NCI-H1048 (cell line): ENCODE measurements at places on chromosomes 5 and 9.

DNA sequence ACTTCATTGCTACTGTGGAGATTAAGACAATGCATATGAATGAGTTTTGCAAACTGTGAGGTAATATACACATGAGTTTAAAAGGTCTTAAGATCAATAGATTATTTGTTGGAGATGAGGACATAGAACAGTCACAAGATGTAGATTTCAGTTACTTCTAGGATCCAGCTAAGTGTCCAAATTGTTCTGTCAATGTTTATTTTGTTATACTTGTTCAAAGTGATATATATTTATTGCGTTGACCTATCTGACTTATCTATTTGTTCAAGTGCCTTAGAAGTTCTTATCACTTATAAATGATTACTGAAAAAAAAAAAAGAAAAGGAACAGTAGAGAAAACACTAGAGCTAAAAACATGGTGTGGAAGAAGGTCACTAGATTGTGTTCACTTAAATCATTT is 75.6 kb upstream of the GRIN3A start:
- DNase-seq, result no peak

DNA sequence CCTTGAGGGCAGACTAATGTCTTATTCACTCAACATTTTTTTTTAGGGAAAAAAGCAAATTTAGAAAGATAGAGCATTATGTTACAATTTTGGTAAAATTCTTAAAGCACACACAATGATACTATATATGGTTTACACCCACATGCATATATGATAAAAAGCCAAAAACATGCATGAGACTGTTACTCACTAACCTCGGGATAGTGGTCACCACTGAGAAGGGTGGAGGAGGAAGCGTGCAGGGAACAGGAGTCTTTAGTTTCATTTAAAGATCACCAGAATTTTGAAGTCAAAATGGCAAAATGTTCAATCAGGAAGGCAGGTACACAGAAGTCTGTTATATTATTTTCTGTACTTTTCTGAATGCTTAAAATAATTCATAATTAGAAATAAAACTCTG is 9.2 kb downstream of the ARL15 start:
- DNase-seq, result no peak

DNA sequence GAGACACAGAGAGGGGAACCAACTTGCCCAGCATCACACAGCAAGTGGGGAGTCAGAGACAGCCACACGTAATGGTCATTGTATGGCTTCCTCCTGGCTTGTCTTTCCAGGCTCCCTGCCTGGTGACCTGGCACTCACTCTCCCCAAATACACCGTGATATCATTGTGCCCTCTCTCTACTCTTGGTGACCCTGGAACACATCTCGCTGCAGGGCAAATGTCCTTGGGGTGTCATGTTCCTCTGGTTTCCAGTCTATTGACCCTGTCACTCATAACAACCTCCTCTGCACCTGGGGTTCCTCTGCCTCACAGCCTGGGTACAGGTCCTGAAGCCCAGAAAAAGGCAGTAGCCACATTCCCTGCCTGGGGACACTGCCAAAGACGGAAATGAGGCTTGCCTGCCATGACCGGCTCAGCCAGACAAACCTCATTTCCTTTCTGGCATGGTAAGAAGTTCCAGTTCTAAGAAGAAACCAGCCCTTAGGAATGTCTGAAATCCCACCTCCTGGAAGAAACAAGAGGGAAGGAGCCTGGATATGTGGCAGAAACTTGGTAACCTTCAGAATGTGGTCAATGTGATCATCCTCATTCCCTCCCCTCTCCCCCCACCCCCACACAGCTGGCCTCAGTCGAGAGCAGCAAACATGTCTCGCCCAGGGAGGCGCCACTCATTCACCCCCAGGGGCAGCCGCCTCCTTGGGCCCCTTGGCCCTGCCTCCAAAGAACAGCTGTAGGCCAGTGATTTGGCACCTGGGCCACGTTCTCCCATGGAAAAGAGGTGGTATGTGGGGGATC is 30.6 kb upstream of the SMU1 start:
- DNase-seq, result no peak

DNA sequence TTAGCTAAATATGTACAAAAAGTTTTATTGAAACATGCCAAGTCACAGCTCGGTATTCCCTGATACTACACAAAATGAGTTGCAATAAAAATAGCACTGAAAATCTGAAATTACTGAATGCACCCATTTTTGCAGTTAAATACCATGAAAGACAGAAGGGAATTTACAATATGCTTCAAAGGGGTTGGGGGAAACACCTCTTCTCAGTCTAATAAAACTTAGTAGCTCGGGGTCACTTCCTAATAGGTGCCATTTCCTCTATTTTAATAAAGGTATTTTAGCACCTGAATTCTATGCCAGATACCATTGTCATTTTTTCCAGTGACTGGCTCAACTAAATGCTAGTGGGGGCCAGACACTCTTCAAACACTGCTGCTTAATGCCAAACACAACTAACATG is 204.1 kb upstream of the MEF2C start:
- no peak for DNase-seq

DNA sequence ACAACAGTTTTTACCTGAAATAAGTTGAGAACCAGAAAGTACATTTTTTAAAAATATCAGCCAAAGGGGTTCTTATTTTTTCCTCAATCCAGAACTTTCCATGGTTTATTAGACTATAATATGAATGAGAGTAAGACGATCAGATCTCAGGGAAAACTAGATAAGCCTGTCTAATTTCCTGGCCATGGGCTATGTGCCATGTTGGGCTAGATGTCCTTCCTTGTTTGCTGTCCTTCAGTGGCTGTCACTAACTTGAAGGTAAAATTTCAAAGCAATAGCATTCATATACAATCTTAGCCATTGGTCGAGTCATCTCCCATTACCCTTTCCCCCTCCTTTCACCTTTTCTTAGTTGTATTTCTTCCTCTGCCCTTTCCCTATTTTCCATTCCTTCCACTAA is 179.5 kb upstream of the PPP1R2B start:
- DNase-seq, result no peak

GRCh38 chr5:137142764-137143605 is 356.1 kb downstream of the SPOCK1 start:
- DNase-seq, result no peak

- DNase-seq, result peak; percentile 25
These were observed 51.3 kb downstream of the SNX24 start for GRCh38 chr5:122896598-122897282.

GRCh38 chr5:77828445-77828844 is 52.3 kb upstream of the TBCA start:
- DNase-seq, result no peak

GRCh38 chr9:5876711-5877110 is 14.0 kb upstream of the MLANA start:
- no peak for DNase-seq

GRCh38 chr9:104238668-104239067 is 144.6 kb downstream of the SMC2 start:
- no peak for DNase-seq

DNA sequence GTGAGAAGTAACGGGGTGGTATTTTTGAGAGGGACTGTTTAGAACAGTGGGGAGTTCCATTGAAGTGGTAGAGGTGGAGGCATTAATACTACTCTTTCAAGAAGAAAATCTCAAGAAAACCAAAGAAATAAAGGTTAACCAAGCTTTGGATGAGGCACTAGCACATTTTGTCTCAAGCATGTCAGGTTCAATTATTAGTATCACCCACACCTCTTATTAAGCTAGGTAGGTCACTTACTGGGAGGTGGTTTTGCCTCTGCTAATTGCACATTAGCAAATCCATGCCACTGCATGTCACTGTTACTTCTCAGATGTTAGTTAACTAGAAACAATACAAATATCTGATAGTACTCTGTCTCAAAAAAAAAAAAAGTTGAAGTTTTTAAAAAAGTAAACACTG is 10.2 kb downstream of the RABGAP1 start:
- no peak for DNase-seq

DNA sequence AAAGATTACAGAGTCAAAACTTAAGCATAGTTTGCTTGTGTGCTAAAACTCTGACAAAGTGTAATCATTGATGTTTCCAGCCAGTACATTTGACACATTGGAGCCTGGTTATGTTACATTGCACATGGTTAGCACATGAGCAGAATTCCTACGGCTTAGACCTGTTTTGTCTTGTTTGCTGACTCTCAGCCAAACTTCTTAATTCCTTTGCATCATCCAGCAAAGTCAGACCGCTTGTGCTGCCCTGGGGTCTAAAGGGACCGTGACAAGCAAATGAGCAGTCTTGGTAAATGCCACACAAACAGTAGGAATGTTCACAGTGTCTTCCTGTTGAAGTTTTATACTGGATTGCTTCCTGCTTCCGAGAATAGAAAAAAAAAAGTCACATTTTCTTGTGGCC is 72.0 kb upstream of the ENTREP1 start:
- DNase-seq, result no peak

- DNase-seq, result no peak
These were observed 131.5 kb downstream of the ATPSCKMT start for GRCh38 chr5:10118150-10118549.

- no peak for DNase-seq
These were observed 116.6 kb upstream of the SLC44A1 start for GRCh38 chr9:105127863-105128220.
